Activated T-cell treated with anti-CD3 and anti-CD28 coated beads, Interleukin-2, amount 50 U/mL, for 24 hours (primary cell): ENCODE measurements at places on chromosomes 12 and 14.

DNA sequence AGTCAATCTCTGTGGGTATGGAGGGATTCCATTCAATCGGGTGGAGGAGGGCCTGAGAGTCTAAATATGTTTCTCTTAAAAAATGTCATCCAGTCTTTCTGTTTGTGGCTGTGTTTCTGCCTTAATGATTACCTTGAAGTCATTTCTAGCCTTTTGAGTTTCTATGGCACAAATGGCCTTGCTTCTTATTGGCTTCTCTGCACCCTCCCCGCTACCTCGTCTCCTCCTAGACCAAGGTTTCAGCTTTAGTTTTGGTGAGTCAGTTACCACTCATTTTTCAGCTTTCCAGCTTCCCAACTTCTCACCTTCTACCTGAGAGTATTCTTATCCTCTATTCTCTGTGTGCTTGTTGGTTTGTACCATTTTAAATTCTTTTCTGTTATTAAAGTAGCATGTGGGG is 159.2 kb downstream of the SYNE2 start:
- DNase-seq, result no peak

DNA sequence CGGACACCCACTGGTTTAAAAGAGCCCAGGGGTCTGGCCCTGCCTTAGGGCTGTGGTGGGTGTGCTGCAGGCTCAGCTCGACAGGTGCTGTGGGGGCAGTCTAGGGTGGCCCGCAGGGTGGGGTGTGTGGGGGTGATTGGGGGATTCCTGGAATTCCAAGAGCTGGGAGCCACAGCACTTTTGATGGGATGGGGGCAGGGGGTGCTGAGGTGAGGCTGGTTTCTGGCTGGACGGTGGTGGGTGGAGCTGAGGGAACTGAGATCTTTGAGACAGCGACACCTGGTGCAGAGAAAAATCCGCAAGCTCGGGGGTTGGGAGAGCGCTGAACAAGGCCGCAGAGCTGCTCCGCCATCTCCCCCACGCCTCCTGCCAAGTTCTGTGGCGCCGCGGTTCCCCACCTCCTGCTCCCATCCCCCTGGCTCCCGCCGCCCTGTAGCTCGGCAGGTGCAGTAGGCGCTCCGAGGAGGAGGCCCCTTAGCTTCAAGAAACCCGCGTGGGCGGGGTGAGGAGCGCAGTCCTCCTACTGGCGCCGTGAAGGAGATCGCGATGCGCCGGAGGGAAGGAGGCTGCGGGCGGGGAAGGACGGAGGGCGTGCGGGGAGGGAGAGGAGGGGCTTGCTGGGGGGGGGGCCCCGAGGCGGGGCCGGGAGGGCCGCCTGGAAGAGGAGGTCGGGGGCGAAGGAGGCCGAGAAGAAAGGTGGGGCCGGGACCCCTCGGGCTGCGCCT is 1.3 kb upstream of the TEDC1 start:
- DNase-seq, result peak; percentile 88

DNA sequence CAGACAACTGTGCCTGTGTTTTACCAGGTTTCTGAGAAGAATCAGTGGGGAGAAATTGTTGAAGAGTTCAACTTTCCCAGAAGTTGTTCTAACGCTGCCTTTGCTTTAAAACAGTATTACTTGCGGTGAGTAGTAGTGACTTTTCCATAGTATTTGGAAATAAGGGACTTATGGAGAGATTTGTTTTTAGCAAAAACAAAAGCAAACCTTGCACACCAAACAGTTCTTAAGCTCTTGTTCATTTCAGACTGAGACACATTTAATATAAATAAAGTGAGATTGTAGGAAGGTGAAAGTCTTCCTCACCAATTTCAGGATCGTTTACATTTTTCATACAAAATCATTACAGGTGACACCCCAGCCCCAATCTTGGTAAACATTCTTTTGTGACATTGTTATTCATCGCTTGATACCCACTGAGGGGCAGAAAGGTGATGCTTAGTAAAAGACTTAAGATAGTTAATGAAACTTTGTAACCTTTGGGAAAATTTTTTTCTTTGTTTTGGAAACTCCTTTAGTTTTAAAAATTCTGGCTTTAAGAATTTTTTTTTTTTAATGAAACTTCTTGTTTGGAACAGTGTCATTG is 1.8 kb downstream of the ARID2 start:
- DNase-seq, result no peak

DNA sequence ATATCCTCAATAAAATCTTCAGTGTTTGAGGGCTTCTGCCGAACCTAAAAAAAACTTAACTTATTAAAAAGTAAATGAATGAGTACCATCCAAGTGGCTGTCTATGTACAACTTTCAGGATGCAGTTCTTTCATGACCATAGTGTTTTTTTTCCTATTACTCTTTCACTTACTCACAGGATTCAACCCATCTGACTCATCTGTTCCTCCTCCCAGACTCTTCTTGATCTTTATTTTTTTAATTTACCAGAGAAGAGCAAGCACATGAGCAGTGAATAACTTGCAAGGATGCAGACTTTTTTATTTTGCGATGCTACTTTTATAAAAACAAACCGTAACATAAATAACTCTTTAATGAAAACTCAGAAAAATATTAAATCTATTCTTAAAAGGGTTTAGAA is 24.5 kb downstream of the RECQL start:
- no peak for DNase-seq

GRCh38 chr12:116338064-116338846 is 60.8 kb upstream of the MED13L start:
- no peak for DNase-seq

DNA sequence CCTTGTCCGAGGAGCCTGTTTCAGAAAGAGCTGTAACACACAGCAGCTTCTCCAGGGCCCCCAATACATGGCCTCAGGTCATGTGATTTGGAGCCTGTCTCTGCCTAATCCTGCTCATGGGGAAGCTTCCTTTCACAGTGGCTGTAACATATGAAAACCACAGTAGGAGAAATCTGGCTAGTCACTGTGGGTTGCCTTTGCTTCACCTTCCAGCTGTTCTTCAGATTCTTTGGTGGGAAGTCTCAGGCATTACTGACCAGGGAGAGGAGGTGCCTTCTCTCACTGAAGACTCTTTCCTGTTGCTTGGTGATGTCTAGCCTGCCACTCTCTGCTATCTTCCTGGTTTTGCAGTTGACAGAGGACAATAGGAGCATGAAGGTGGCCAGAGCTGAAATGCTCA is 350.6 kb downstream of the DPF3 start:
- DNase-seq, result no peak

DNA sequence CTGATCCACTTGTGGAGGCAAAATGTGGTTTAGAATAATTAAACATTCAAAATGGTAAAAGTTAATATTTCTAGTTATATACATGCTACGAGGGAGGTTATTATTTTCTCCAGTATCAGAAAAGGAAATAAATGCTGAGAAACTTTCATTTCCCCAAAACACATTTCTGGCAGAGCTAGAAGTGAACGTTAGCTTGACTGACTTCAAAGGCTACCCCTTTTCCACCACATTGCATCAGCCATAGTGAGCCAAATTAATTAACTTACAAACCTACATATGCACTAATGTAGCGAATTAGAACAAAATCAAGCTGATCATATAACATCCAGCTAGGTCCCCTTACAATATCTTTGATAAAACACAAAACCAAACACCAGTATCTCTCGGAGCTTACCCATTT is 49.3 kb upstream of the RERGL start:
- DNase-seq, result no peak

DNA sequence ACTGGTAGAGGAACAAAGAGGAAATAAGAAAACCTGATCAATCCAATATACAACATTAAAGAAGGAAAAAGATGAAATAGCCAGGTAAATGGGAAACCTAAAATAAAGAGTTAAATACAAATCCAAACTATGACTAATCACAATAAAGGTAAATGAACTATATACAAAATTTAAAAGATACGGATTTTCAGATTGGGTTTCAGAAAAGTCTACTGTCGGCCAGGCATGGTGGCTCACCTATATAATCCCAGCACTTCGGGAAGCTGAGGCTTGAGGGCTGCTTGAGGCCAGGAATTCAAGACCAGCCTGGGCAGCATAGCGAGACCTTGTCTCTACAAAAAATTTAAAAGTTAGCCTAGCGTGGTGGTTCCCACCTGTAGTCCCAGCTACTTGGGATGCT is 39.9 kb upstream of the CHGA start:
- no peak for DNase-seq

- DNase-seq, result no peak
Measured at GRCh38 chr12:20390846-20391245, 22.5 kb downstream of the PDE3A start.

GRCh38 chr12:15632708-15633107 is 156.5 kb downstream of the EPS8 start:
- no peak for DNase-seq

GRCh38 chr12:128853600-128854197 is 421 bp downstream of the GLT1D1 start:
- no peak for DNase-seq

- DNase-seq, result no peak
Measured at GRCh38 chr12:58413794-58414193, 472.4 kb downstream of the ATP23 start.

DNA sequence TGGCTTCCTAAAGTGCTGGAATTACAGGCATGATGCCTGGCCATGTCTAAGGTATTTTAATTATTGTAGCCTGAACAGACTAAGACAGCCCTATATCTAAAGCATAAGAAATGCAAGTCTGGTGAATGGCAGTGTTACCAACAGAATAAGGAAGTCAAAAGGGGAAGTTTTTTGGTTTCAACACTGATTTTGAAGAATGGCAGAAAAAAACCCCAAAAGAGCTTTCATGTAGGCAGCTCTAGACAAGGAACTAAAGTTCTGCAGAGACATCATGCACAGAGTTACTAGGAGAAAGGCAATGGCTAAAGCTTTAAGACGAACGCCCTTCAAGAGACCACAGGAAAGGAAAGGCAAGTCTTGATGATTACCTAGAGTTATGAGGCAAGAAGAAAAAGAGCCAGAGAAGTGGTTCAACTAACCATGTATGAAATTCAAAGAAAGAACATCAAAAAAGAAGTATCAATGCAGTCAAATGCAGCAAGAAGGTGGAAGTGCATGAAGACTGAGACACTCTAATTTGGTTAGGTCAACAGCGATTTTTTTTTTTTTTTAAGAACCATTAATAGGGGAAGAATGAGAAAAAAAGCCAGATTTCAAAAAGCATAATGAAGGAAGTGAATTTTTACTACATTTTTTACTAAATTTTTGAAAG is 50.8 kb downstream of the RPS6KA5 start:
- DNase-seq, result no peak

GRCh38 chr12:5963515-5963914 is 18.5 kb upstream of the ANO2 start:
- no peak for DNase-seq

DNA sequence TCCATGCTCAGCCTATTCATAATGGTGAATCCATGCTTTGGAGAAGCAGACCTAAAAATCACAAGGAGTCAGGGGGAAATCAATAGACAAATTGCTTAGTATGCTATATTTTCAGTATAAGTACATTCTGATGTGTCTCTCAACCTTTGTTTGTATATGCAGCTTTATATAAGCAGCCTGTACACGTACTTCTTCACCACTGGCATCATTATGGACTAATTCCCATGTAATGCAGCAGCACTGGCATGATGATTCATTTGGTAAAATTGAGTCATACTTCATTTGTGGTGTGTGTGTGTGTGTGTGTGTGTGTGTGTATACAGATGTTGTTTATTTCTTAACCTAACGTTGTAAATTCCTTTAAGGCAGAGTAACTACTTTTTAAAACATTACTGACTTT is 10.9 kb downstream of the DCP1B start:
- no peak for DNase-seq

GRCh38 chr14:75442166-75442565 is 14.3 kb downstream of the JDP2 start:
- DNase-seq, result no peak

GRCh38 chr12:90100579-90100978 is 391.9 kb upstream of the ATP2B1 start:
- DNase-seq, result no peak

DNA sequence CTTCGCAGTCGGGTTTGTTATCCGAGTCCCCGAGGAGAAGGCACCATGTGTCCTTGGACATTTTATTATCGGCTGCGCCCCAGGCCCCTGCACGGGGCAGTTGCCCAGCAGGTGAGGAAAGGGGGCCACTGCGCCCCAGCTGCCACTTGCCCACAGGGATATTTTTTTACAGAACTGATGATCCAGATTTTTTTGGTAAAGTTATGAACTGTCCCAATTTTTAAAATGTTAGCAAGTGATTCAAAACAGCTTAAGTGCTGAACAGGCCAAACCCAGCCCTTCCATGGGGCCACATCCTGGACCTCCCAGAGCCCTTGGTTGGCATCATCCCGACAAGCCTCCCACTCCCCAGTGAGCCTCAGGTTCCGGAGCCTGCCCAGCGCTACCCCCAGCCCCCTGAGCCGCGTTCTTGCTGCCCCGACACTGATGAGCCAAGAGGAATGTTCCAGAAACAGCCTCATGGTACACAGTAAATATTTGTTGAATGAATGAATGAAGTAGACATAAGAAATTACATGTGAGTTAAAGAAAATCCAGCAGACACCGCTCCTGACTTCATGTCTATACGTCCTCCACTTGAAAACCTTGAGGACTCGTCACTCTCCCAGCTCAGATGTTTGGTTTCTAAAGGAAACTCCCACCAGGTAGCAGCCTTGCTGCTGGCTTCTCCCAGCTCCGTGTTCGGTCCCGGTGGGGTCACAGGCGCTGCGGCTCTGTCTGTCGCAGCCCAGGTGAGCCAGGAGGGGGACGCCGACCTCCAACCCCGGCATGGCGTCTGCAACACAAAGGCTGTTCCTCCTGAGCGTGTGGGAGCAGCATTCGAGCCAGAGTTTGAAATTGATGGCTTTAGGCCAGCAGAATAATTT is 88.5 kb downstream of the ADGRD1 start:
- no peak for DNase-seq

- no peak for DNase-seq
Measured at GRCh38 chr12:65695113-65695865, 129.0 kb upstream of the HMGA2 start.

DNA sequence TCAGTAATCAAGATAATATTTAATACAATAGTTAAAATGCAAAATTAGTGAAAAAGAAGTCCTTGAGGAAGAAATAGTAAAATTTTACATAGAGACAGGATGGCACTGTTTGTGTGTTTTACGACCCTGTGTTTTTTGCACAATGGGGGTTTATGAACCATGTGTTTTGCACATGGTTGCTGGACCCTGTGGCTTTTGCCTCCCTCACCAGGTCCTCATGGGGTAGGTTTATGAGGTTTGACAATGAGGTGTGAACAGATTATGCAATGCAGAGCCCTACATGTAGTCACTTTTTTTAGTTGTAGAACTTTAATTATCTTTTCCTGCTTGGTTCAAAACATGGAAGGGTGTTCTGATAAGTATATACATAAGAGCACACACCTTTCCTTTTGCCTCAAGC is 366.3 kb upstream of the FAR2 start:
- no peak for DNase-seq
